ENCODE measurements at places on chromosomes 7 and 10.
A peak's percentile ranks its signal among the peaks of the same experiment; 100 is the strongest.

DNA sequence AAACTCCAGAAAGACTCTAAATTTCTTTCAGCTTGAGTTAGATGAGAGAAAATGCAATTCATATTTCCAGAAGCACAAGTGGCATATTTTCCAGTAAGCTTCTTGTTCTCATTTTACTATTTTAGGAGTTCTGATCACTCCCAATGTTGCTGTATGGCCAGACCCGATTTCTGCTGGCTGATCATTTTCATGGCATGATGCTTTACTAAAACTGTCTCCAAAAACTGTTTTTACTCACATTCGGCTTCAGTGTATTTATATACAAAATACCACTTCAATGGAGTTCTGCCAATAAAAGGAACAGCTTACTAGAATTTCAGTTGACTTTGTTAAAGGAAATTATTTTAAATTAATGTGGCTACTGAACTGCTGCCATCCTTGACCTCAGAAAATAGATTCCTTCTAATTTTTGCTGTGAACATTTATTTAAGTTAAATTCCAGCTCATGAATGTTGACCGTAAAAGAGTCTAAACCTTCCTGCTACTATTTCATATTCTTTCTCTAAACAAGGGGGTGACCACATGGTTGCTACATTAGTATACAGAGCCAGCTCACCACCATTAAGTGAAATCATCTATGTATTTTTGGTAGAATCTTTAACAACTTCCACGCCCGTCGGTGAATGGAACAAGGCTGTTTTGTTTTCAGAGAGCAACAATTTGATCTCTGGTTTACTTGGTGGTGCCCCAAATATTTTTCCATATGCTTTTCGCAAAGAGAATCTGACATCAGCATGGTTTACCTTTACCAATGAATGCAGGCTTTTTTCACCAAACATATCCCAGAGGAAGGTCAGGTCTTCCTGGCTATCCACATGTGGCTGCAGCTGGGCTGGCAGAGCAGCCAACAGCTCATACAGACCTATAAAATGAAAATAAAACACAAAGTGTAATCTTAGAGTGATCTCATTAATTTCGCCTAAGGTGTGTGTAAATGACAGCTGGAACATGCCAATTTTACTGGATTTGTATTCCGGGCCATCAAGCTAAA, 101.2 kb downstream of the MPP7 start:
- no peak for DNase-seq

- no peak for DNase-seq
Observed at GRCh38 chr10:77636967-77637531, 559 bp downstream of the KCNMA1 start.

DNA sequence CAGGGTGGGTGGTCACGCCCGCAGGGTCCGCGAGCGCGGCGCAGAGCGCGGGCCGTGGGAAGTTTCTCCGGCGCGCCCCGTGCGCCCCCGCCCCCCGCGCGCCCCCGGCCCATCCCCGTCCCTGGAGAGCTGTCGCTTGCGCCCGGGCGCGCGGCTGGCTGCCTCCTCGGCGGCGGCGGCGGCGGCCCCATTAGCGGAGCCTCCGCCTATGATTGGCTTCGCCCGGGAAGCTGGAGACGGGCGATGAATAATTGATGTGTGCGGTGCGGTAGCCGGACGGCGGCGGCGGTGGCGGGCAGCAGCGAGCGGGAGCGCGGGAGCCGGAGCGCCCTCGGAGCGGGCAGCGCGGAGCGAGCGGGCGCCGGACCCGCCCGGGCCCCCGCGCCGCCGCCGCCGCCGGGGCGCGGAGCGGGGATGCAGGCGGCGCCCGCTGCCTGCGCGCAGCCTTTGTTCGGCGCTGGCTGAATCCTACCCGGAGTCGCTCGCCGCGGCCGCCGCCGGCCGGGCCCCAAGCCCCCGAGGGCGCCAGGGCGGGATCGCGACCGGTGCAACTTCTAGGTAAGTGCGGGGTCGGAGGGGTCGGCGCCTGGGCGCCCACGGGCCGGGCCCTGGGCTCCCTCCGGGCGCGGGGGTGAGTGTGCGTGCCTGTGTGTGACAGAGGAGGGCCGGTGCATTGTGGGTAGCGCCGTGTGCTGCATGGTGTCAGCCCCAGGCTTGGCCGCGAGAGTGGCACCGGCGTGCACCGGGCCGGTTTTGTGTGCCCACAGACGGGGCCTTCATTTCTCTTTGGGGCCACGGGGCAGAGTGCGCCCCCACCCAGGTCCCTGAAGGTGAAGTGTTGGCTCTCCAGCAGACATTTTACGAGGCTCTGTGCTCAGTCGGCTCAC, 103.8 kb upstream of the PPIF start:
- no peak for DNase-seq

DNA sequence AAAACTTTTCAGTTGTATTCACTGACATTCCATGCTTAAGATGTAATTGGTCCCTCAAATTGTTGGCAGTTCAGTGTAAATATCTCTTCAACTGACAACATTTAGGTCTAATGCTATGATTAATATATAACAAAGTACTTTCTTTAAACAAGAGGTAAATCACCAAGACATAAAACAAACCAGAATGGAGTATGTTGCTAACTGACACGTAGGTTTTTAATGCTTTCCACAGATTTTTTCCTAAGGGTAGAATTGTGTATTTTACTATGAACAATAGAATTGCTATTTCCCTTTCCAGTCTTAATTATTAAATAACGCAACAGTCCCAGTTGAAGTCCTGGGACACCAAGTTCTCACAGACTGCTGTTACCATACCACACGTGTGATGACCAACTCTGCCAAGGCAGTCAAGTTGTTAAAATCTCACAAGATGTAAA, 4.1 kb downstream of the JCAD start:
- DNase-seq = no peak

DNA sequence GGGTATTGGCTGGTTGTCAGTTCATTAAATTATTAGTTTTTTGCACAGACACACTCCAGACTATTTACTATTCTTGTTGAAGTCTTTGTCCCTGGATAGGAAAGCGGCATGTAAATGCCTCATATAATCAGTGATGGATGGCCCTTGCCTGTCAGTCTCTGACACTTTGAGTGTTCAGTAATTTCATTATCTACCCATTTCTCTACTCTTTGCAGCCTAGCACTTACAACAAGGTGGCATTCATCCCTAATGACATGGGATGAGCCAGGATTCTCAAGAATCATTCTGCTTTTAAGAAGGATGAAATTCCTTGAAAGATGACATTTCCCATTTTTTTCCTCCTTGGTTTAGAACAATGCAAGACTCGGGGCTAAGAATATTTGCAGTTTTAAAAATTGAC, 155.7 kb downstream of the SORCS3 start:
- DNase-seq = no peak

GRCh38 chr10:106396192-106396591, 768.3 kb downstream of the SORCS1 start:
- no peak for DNase-seq

- peak; percentile 84 for DNase-seq
Observed at GRCh38 chr10:122307669-122308416, 36.7 kb downstream of the BTBD16 start.

DNA sequence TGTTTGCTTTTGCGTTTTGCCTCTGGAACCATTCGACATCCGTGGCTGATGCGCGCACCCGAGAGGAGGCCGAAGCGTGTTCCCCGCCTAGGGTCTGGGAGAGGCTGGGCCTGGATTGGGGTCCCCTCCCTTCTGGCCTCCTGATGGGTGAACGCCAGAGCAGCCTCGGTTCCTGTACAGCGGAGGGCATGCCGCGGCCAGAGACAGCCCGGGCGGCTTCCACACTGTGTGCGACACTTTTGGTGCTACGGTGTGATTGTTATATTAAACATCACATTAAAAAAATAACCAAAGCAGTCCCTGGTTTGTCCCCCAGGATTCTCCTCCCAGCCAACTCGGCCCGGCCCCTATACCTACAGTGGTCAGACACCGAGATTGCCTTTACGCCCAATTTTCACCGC, 3.7 kb upstream of the HOXA7 start:
- DNase-seq = no peak

DNA sequence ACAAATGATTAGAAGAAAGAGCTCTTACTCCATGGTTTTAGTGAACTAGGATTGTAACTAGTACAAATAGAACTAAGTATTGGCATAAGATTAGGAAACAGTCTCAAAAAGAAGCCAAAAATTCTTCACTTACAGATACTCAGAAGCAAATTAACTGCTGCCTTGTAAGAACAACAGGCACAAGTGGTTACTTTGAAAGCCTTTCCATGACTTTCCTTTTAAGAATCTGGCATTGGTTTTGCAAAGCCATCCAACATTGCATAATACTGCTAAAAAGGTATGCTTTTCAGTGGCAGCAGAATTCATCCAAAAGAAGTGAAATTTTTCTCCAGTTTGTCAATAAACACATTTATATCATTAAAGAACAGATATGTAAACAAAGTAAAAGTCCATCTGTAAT, 126.8 kb upstream of the ODAD2 start:
- no peak for DNase-seq

- DNase-seq = peak; percentile 41
Observed at GRCh38 chr7:152909683-152910544, 150.4 kb downstream of the ACTR3B start.

DNA sequence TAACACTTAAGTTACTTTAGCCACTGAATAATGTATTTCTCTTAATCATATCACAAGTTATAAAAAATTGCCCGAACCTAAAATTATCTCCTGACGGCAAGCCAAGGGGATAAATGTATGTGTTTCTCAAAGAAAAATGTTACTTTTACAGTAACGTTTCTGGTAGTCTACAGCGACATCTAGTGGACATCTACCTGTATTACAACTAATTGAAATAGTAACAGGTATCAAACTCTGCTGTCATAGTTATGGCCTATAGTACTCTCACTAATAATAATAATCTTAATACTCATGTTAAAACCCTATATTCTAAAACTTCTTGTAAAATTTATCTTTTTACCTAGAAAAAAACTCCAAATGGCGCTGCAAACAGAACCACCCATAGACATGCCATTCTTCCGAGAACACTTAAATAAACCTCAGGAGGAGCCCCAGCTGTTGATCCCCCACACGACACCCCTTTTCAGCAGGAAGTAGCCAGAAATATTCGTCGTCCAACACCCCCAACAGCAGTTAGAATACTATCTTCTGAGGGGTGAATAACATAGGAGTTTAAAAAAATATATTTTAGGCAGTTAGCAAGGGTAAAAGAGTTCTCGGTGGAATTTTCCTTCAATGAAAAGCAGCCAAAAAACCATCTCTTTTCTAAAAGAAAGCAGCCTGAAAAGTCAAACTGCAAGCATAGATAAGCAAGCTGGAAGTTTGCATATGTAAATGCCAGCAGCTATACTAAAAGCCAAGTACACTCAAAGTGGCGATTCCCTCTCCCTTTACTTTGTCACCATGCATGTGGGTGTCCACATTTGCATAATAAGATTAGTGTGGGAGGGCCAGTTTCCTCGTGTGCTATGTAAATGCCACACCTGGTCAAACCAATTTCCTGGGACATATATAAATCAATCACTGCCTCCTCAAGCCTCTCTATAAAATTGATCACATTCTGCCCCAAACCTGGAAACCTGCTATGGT, 40.5 kb upstream of the ZNF107 start:
- no peak for DNase-seq

DNA sequence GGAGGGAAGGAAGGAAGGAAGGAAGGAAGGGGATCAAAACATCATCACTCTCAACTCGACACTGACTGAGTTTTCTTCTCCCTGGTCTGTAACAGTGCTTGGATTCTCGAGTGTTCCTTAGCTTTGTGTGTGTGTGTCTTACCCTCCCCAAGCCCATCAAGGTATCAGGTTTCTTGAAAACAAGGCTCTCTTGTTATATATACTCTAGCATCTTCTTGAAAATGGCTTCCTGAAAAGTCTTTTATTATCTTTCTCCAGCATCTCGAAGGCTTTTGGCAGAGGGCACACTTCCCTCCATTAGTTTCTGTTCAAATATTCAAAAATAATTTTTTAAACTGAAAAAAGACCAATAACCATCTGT, 13.4 kb downstream of the SERPINE1 start:
- no peak for DNase-seq

DNA sequence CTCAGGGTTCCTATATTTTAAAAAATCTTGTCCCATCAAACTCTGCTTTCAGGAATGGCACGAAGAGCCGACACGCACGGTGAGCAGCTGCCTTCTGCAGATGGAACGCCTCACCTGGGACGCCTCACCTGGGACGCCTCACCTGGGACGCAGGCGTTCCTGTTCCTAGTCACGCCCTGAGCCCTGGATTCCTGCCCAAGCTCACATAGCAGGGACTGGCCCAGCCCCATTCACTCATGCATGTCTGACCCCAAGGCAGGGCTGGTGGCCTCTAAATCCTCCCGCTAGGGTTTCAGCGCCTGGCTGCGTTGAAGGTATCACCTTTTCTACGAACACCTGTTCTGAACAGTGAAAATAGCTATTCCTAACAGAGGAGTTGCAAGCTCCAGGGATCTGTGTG, 49.8 kb downstream of the CARD11 start:
- no peak for DNase-seq

GRCh38 chr10:132973903-132974241, 31.5 kb upstream of the CFAP46 start:
- DNase-seq = no peak

DNA sequence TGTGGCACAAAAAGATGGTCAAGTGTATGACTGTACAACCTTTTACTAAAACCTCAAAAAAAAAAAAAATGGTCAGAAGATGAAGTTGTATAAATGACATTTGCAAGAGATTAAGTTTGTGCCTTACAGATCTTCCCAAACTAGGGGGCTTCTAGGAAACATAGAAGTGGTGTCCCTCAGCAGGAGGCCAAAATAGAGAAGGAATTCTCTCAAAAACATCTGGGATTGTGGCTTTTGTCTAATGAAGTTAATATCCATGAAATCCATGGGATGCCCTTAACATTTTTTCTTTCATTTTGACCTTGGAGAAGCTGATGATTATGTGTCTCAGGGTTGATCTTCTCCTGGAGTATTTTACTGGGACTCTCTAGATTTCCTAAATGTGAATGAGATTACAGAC, 62.2 kb downstream of the CASD1 start:
- no peak for DNase-seq

GRCh38 chr10:95217476-95217875, 23.4 kb downstream of the ACSM6 start:
- no peak for DNase-seq

DNA sequence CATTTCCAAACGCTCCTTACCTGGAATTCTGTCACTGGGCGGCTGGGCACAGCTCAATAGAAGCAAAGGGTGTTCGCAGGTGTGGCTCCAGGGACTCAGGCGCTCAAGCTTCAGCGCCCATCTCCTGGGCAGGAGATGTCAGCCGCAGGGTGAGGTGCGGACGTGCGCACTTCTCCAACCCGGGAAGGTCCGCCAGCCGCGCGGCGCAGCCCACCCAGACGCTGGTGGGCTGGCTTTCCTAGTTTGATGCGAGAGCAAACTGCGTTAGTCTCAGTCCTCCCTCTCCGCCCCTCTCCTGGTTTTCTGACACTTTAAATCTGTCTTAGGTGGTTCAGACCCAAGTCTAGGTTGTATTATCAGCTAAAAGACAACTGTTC, 267 bp downstream of the CALCR start:
- DNase-seq = no peak

GRCh38 chr7:37097983-37098382, 350.7 kb downstream of the ELMO1 start:
- DNase-seq = no peak

GRCh38 chr10:7027913-7028808, 382.7 kb downstream of the SFMBT2 start:
- no peak for DNase-seq

All from NCI-H460 (cell line).